Stimulated activated naive CD8-positive, alpha-beta T cell treated with anti-CD3 and anti-CD28 coated beads, Interleukin-15, amount 100 ng/mL, for 72 hours (primary cell): ENCODE measurements at places on chromosomes 12 and 14.

DNA sequence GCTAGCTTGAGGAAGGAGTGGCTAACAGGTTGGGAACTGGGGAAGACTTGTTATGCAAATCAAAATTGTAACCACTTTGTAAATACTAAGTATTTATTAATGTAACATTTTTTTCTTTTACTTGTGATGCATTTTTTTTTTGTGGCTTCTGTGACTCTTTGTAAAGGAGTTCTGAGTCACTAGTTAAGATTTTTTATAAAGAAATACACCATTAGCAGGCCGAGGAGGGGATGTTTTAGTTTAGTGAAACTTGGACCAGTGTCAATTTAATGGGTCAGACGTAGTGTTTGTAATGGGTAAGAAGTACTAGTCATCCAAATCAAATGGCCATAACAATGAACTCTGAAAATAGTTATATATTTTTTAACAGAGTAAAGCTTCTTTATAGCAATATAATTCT is 43.1 kb downstream of the AKAP6 start:
- DNase-seq = no peak

DNA sequence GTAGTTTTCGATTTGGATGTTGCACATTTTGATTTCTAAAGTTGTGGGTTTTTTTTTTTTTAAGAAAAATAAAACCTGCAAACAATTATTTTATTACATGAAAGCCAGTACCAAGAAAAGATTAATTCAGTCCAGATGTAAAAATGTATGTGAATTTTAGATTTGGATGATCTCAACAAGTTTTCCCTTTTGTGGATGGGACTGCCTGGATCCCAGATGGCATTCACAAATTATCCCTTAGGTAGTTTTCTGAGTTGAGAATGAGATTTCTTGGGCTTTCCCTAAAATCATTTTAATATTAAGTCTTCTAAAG is 2.8 kb downstream of the FRMD6 start:
- no peak for DNase-seq

DNA sequence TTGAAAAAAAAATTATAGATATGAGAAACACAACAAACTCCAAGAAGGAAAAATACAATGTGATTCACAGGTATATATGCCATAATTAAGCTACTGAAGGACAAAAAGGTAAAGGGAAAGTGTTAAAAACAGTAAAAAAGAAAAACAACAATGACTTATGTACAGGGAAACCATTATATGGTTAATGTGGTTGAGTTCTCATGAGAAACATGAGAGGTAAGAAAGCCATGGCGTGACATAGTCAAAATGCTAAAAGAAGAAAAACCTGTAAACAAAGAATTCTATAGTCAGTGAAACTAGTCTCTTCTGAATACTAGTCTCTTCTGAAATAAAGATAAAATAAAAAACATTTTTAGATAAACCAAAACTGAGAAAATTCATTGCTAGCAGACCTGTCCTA is 109.1 kb downstream of the NEDD1 start:
- no peak for DNase-seq

GRCh38 chr12:28104903-28105864 is 85.1 kb upstream of the CCDC91 start:
- DNase-seq = no peak

DNA sequence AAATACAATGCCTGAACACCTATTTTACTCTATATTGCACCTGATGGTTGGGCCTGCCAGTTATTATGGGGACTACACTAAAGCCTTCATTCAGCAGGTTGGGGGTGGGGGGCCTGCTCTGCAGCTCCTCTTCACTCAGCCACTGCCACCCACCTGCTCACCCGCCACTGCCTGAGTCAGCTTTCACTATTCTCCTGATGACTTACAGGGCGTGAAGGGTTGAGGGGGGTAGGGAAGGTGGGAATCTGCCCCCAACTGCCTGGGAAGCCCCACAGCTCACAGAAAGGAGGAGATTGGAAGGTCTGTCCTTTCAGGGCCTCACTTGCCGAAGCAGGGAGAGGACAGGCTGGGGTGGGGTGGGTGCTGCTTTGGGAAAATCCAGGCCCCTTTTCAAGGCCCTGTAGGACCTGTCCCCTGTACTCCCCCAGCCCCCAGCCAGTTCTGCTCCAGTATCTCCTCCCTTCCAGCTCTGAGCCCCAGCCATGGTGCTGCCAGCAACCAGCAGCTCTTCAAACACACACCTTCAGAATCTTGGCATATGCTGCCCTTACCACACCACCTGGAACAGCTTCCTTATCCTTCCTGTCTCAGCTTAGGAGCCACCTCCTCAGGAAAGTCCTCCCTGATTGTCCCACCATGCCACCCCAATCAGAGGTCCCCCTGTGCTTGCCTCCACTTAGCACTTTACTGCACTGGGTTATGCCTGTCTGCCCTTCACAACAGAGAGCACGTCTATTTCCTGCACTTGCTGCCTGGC is 33.1 kb downstream of the IRF2BPL start:
- DNase-seq = no peak

DNA sequence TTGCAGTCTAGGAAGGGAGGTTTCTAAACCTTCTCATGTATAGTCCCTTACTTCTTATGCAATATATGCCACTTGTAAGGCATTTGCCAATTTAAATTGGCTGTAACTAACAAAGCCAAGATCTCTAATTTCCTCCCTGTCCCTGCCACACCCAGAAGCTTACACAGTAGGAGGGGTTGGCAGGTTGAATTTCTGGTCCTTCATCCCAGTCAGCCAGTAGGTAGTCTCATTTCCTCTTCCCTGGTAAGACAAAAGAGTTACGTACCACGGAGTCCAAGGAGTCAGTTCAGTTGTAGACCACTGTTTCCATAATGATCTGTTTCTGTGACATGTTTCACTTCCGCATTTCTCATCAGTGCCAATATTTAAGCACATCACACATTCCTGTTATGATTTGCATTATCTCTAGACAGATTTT is 47.0 kb upstream of the PLBD1 start:
- DNase-seq = no peak

- no peak for DNase-seq
Observed at GRCh38 chr12:25469861-25470260, 83.2 kb downstream of the LMNTD1 start.

DNA sequence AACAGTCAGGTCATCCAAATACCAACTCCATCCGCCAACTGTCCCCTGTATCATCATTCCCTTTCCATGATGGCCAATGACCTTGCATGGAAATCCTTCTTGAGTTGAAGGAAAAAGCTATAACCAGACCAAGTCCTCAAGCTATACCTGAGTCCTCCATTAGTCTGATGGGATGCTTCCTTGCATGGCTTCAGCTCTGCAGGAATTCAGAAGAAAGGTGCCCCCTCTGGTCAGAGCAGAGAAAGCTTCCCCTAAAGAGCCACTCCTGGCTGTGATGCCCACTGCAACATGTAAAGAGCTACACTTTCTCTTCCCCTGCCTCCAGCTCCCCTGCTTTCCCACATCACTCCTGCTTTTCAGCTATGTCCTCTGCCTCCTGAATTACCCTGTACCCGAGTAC is 43.1 kb upstream of the FKBP4 start:
- no peak for DNase-seq

DNA sequence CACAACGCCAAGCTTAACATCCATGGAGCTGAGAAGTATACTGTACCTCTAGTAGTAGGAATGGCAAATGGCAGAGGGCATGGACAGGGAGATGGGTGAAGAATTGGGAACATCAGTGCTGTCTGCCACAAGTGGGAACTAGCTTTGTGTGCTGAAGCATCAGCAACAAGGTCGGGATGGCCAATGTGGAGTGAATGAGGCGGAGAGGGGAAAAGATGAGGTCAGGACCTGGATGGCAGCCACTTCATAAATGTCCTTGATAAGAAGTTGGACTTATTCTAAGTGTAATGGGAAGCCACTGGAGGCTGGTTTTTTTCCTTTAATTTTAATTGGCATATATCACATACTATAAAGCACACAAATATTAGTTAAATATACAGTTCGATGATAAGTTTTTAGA is 21.9 kb upstream of the CLMN start:
- DNase-seq = no peak

GRCh38 chr14:75261820-75262219 is 16.8 kb upstream of the FOS start:
- no peak for DNase-seq

DNA sequence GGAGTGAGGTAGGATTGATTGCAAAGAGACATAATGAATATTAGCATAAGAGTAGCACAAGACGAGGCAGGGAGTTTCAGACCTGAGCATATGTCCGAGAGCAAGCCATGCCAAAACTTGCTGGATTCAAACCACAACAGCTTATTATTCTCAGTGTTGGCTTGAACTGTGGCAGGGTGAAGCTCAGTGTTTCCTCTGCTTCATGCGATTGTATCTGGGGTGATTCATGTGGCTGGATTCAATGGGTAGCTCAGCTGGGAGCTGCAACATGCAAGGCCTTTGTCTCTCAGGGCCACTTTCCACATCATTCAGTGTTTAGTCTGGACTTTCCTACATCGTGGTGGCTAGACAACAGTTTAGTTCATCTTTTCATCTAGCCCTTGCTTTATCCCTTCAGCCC is 22.1 kb upstream of the E2F7 start:
- no peak for DNase-seq

GRCh38 chr12:13197526-13198143 is 1.1 kb downstream of the EMP1 start:
- no peak for DNase-seq

DNA sequence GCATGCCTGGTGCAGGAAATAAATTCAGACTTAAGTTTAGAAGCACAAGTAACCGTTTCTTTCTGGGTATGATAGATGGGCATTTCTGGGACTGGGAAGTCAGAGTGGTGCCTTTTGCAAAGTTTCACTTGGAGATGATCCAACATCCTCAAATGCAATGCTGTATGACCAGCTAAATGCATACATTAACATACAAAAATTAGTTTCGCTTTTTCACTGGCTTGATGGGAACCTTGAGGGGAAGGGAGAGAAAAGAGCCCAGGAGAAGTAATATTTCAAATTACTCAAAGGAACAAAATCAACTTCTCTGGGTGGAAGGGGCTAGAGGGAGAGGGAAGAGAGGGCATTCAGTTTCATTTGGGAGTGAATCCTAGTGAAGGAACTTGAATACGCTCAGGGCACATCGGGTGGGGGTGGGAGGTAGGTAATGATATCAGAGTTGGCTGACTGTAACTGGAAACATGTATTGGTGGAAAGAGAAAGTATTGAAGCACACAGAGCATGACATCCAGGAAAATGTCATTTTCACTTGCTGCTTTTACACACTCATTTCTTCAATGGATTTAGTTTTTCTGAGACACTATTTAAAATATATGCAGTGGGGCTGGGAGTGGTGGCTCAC is 175.5 kb downstream of the PTPRO start:
- DNase-seq = no peak

GRCh38 chr14:77142005-77142800 is 612 bp upstream of the ZDHHC22 start:
- DNase-seq = no peak

DNA sequence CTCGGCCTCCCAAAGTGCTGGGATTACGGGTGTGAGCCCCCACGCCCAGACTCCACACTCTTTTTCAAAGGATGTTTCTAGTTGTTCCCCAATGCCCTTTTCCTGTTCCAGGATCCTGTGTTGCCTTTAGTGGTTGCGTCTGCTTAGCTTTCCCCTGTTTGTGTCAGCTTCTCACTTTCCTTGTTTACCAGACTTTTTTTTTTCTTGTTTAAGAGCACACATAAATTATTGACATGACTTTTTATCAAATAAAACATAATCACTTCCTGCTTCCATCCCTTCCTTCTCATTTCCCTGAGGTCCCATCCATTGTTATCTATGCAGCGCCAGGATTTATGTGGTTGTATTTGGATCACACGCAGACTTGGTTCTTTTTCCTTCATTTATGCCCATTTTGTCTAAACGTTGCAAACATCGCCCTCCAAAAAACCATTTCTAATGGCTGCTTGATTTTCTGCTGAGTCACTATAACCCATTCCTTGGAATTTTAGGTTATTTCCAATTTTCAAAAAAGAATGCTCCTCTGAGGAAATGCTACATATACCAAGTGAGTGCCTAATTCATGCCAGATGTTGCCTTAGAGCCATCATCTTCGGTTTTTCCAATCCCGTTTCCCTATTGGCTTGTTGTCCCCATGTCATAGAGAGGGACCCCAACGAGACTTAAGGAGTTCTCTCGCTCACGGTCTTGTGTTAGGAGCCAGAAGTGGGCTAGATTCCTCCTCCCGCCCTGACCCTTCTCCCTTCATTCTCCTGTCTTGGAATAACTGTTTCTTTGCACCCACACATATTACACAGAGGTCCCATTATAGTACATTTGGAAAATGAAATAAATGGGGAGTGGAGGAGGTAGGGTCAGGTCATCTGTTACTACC is 13.5 kb upstream of the CYP46A1 start:
- no peak for DNase-seq

GRCh38 chr12:93292731-93293566 is 84.8 kb upstream of the NUDT4 start:
- no peak for DNase-seq

DNA sequence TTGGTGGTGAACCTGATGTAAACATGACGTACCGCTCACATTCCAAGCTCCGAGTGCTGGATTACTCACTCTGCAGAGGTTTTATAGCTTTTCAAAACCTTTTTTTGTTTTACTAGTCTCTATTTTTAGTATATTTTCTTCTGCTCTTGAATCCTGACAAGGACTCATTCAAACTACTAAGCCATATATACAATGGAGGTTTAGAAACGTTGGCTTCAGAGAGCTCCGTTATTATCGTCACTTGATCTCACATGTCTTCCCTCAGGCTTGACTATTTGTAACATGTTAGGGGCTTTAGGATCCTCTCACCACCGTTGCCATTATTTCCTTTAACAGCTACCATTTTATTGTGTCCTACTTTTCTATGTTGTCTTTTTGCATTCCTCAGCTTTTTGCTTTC is 1321.5 kb upstream of the FLRT2 start:
- no peak for DNase-seq

GRCh38 chr14:51592836-51593235 is 58.9 kb upstream of the FRMD6 start:
- DNase-seq = no peak

DNA sequence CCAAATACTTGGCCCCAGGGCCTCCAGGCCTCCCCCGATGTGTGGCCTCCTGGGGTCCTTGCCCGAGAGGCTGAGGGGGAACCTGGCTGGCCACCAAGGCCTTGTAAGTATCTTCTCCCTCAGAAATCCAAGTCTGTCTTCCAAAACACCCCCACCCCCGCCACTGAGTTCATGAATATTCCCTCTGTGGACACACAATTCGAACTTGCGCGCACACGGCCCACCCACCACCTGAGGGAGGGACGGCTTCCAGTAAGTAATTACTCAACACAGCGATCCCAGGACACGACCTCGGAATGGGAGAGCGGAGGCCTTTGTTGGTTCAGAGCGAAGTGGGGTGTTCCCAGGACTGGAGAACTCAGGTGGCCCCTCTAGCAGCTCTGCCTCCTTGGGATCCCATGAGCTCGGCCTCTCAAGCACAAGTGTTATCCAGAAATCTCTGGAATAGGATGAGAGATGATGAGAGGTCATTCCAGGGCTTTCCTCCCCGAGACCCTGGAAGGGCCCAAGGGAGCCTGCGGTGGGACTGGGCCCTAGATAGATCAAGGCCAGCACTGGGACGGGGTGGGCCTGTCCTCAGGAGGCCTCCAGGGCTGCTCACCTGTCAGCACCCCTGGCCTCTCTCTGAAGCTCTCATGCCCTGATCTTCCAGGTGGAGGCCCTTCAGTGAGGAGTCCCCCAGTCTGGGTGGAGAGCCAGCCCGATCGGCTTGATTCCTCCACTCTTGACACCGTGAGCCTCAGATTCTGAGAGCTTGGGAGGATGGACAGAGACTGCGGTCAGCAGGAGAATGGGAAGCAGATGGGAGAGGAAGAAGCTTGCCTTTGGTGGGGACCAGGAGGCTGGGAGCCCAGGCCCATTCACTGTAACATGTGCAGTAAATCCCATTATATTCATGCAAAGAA is 219.0 kb upstream of the RTL1 start:
- no peak for DNase-seq
